ENCODE measurements at places on chromosomes 1 and 21.

- no peak for DNase-seq
These were observed 103.6 kb upstream of the GPR52 start for GRCh38 chr1:174344162-174344561.

- no peak for DNase-seq
These were observed 90.1 kb upstream of the SLC25A33 start for GRCh38 chr1:9449110-9449627.

GRCh38 chr1:54053745-54054437, 483 bp downstream of the TCEANC2 start:
- no peak for DNase-seq

DNA sequence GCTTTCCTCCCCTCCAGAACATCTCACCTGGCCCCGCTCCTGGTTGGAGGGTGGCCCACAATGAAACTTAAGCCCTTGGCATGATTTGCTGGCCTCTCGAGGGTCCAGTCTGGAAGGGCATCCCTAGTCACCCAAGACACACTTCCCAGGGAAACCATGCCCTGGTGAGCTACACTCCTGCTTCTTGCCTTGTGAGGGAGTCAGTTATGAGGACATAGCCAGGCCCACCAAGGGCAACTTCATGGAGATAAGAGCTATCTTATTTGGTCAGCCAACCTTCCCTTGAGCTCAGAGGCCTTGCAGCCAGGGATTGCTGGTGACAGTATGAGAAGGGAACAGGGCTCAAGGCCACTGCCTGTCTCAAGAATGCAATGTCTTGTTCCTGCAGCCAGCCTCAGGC, 9.7 kb downstream of the TNR start:
- no peak for DNase-seq

DNA sequence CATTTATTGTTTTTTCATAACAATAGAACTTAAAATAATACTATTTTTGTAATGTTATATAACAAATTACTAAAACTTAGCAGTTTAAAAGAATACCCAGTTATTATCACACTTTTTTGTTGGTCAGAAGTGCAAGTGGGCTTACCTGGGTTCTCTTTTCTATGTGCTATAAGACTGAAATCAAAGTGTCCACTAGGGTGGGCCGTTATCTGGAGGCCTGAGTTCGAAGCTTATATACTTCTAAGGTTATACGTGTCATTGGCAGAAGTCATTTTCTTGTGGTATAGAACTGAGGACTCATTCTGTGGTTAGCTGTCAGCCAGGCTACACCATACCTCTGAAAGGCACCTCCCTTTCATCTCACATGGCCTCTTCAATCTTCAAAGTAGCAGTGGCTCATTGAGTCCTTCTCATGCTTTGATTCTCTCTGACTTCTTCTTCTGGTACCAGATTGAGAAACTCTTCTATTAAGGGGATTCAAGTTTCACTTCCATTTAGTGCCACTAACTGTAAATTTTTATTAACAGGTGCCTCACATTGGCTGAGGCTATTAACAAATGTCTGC, 414.3 kb downstream of the AMY1C start:
- DNase-seq: no peak

- no peak for DNase-seq
These were observed 30.2 kb downstream of the PRDX6 start for GRCh38 chr1:173507205-173507846.

DNA sequence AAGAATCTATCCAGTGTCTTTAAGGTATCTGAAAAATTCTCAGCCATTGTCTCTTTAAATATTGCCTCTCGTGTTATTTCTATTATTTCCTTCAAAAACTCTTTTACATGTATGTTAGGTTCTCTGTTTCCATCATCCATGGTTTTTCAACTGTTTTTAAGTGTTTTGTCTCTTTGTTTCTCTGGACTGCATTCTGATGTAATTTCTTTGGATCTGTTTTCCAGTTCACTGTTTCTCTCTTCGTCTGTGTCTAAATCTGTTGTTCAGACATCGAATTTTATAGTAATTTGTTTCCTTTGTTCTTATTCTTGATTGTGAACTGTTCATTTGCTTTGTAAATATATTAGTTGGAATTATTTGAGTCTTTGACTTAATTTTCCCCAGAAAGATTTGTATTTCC, 44.1 kb downstream of the POFUT2 start:
- DNase-seq: no peak

DNA sequence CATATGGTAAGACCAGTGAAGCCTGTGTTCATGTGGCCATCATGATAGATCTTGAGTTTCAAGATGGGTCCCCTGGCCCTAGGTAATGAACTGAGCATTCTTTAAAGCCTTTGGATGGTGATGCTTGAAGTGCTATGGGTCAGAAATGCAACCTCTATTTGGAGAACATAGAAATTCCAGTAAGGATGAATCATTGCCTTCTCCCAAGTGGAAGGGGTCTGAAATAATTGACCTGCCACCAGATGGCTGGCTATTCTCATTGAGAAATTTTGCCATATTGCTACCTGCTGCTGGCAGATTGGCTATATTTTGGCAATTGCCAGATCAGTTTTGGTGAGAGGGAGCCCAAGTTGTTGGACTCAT, 739 bp upstream of the IFI6 start:
- DNase-seq: no peak

DNA sequence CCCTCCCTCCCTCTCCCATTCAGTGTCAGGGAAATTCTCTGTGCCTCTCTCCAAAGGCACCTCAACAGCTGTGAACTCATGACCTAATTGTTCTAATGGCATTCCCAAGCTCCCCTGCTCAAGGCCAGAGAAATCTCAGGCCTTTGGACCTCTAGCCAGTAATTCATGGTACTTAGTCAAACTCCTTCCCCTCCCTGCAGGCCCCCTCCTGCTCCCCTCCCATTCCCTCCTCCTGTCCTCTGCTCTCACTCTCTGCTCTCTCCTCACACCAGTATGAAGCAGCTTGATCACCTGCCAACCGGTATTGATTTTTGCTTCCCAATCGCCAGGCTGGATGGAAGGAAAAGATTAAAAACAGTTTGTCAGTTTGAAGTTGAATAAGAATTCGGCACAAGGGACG, 370.5 kb upstream of the PBX1 start:
- no peak for DNase-seq

- DNase-seq: no peak
These were observed 22.7 kb upstream of the MCOLN3 start for GRCh38 chr1:85070972-85071492.

DNA sequence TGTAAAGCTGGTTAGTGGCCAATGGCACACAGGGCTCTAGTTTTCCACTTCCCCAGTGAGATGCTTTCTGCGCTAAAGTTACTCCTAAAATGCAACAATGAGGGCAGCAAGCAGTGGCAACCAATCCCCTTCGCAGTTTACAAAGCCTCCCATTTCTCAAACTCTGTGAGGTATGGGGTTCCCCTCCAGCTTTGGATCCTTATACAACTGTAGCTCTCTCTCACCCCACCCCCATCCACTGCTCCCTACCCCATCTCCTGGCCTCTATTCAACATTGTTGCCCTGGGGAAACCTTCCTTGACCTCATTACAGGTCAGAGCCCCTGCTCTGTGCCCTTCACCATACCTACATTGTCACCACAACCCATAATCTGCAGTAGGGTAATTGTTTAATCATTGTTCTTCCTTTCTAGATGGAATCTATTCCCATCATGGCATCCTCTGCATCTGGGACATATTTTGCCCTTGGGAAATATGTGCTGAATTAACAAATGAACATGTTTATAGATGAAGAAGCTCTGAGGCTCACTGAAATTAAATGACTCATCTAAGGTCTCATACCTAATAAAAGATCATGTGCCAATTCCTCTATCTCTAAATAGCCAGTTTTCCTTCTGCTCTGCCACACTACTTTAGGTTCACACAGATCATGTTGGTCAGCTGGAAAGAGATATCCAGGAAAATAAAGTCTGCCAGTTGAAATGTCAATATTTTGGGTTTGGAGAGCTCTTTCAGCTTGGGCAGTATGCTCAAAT, 12.6 kb downstream of the KIAA0040 start:
- DNase-seq: no peak

DNA sequence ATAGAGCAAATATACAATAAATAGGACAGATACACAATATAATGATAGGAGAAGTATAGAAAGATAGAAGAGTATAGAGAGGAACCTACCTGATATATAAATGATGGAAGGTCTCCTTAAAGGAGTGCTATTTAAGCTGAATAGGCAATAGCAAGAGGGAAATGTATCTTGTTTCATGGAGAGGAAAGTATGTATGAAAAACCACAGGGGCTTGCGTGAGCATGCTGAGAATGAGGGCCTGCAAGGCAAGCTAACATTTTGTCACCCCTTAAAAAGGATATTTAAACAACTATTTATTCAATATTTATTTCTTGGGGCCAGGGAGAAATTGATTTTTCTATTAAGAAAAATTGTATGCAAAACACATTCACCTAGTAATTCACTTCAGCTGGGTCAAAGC, 150.9 kb upstream of the ZRANB2 start:
- DNase-seq: no peak

- DNase-seq: no peak
These were observed 171.4 kb upstream of the HMGB4 start for GRCh38 chr1:33692206-33693188.

- no peak for DNase-seq
These were observed 422.9 kb downstream of the PTBP2 start for GRCh38 chr1:97144527-97144926.

GRCh38 chr1:165875171-165875570, 47.8 kb downstream of the UCK2 start:
- DNase-seq: no peak

GRCh38 chr1:108154314-108154713, 45.8 kb downstream of the SLC25A24 start:
- no peak for DNase-seq

DNA sequence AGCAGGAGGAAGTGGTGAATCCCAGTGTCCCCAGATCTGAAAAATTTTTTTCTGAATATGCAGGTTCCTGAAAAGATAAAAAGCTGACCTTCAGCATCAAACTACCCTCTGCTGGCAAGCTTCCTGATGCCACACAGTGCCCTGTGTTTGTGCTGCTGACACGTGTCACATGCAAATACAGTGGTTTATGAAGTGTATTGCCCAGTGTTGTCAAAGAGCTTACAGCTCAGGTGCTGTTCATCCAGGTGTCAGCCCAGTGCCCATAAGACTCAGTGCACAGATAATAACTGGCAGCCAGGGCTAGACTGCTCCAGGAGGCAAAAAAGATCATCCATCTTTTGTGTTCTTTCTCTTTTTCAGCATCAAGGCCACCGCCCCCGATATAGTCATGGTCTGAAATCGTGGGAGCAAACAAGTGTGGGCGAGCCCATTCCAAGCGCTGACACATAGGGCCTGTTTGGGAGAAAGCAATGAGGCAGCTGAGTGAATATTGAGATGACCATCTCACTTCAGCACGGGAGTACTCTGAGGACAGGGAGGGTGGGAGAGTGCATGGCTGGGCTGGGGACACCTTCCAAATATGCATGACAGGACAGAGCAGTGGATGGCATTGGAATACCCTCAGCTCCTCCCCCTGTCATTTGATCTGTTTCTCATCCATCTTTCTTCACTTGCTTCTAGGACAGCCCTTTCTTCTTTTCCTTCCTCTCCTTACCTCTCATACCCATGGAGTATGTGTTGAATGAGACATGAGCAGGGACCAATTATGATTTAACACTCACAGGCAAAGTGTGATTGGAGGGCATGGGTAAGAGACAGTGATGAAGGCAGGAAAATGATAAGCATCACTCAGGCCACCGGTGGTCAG, 6.4 kb upstream of the KCNK1 start:
- DNase-seq: no peak

DNA sequence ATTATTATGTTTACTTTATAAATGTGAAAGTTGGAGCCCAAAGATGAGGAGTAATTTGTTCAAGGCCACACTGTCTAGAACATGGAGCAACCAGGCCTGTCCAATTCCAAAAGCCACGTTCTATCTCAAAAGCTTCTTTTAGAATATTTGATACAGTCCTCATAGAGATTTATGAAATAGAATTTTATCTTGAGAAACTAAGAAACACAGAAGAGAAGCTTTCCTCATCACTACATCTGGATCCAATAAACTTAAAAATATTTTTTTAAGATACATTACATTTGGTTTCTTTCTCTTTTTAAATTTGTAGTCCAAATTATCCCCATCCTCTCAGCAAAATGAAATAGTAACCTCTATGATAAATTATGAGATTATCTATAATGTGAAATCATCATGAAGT, 58.9 kb downstream of the DDAH1 start:
- no peak for DNase-seq

DNA sequence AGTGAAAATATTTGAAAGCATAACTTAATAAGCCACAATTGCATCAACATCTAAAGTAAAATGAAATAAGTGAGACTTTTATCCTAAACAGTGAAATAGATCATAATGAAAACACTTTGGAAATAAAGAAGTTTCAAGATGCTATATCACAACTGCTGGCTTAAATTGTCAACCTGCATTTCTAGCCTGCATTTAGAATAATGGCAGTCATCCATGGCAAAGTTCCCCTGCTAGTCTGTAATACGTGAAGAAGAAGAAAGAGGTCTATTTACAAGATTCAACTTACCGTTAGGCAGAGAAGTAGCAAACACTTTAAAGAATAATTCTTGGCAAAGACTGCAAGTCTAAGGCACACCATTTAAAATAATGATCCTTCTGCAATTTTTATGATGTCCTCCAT, 133.6 kb downstream of the DPYD start:
- no peak for DNase-seq

GRCh38 chr1:180112984-180113647, 41.6 kb upstream of the QSOX1 start:
- no peak for DNase-seq

- DNase-seq: no peak
These were observed 287.0 kb upstream of the PLXNA2 start for GRCh38 chr1:208531003-208531750.

- no peak for DNase-seq
These were observed 14.0 kb upstream of the GNG4 start for GRCh38 chr1:235663628-235664027.

- DNase-seq: no peak
These were observed 2.8 kb downstream of the DOP1B start for GRCh38 chr21:36159356-36159921.

GRCh38 chr1:165645654-165646366, 14.8 kb downstream of the MGST3 start:
- no peak for DNase-seq

Measured in substantia nigra (tissue), 51 donors.